Activated CD4-positive, alpha-beta T cell treated with anti-CD3 and anti-CD28 coated beads, Interleukin-2, amount 10 ng/mL, durations not matched to agents 7 days and 5 days (primary cell): ENCODE measurements at places on chromosomes 12 and 14. TPM values are rescaled to one million over a fixed set of nuclear protein-coding genes. Genes with fewer than 3 reads are reported as not detected.

- no peaks in the 10 kb centered on the region for H3K4me1 ChIP-seq
- H3K4me3 ChIP-seq = no peak overlapping the region
- H3K27ac ChIP-seq = no peak overlapping the region
- no peaks in the 10 kb centered on the region for H3K27me3 ChIP-seq
- no peaks in the 10 kb centered on the region for H3K36me3 ChIP-seq
Observed at GRCh38 chr14:38238332-38238731, 17.6 kb downstream of the CLEC14A start.

DNA sequence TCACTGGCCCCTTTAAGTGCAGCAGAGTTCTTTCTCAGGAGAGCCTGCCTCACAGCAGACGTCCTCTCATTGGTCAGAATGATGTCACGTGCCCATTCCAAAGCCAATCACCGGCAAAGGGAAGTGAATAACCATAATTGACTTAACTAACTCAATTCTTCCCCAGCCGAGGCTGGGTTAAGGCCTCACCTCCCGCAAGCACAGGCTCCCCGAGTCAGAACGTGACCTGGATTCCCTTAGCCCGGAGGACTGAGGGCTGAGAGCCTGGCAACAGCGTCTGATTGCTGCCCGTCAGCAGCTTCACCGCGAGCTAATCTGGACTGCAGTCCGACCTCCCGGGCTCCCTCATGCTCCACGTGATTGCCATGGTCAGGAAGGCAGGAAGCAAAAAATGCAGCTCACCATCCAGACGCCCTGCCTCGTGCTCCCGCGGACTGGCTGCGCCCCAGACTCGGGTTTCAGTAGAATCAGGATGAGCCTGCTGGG is 92.1 kb upstream of the FZD10 start:
- H3K27me3 ChIP-seq = no peaks in the 10 kb centered on the region
- H3K4me3 ChIP-seq = no peak overlapping the region
- DNase-seq = no peak
- H3K4me1 ChIP-seq = no peaks in the 10 kb centered on the region

DNA sequence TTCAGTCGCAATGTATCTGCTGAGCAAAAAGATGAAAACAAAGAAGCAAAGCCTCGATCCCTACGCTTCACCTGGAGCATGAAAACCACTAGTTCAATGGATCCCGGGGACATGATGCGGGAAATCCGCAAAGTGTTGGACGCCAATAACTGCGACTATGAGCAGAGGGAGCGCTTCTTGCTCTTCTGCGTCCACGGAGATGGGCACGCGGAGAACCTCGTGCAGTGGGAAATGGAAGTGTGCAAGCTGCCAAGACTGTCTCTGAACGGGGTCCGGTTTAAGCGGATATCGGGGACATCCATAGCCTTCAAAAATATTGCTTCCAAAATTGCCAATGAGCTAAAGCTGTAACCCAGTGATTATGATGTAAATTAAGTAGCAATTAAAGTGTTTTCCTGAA is 19.8 kb downstream of the CKB start:
- no peak overlapping the region for H3K27ac ChIP-seq
- peaks cover 7% of the 10 kb centered on the region for H3K4me1 ChIP-seq
- no peaks in the 10 kb centered on the region for H3K27me3 ChIP-seq
- H3K36me3 ChIP-seq = peaks cover 41% of the 10 kb centered on the region

- no peaks in the 10 kb centered on the region for H3K36me3 ChIP-seq
- H3K27me3 ChIP-seq = peaks cover 14% of the 10 kb centered on the region
- DNase-seq = no peak
- H3K27ac ChIP-seq = no peak overlapping the region
- H3K4me1 ChIP-seq = peaks cover 8% of the 10 kb centered on the region
Observed at GRCh38 chr12:51529651-51529970, 61.4 kb upstream of the SCN8A start.

GRCh38 chr12:1634590-1635191 is 5.7 kb downstream of the WNT5B start:
- no peak overlapping the region for H3K4me3 ChIP-seq
- H3K27ac ChIP-seq = no peak overlapping the region
- peak; percentile 67 for DNase-seq
- peaks cover 10% of the 10 kb centered on the region for H3K4me1 ChIP-seq

REM2 gene
- total RNA-seq = 0.52 TPM

NUAK1 gene
- total RNA-seq = not detected

- H3K4me3 ChIP-seq = no peak overlapping the region
- DNase-seq = no peak
Observed at GRCh38 chr14:67763158-67763822, 53.1 kb downstream of the ZFYVE26 start.

GRCh38 chr12:11729008-11729407 is 79.5 kb downstream of the ETV6 start:
- DNase-seq = no peak
- H3K27ac ChIP-seq = peak overlapping the region; percentile 15
- H3K4me3 ChIP-seq = no peak overlapping the region
- peaks cover 21% of the 10 kb centered on the region for H3K36me3 ChIP-seq
- H3K4me1 ChIP-seq = peaks cover 76% of the 10 kb centered on the region
- H3K27me3 ChIP-seq = no peaks in the 10 kb centered on the region

TC2N gene
- total RNA-seq = 216 TPM

PMCH gene
- total RNA-seq = not detected

DNA sequence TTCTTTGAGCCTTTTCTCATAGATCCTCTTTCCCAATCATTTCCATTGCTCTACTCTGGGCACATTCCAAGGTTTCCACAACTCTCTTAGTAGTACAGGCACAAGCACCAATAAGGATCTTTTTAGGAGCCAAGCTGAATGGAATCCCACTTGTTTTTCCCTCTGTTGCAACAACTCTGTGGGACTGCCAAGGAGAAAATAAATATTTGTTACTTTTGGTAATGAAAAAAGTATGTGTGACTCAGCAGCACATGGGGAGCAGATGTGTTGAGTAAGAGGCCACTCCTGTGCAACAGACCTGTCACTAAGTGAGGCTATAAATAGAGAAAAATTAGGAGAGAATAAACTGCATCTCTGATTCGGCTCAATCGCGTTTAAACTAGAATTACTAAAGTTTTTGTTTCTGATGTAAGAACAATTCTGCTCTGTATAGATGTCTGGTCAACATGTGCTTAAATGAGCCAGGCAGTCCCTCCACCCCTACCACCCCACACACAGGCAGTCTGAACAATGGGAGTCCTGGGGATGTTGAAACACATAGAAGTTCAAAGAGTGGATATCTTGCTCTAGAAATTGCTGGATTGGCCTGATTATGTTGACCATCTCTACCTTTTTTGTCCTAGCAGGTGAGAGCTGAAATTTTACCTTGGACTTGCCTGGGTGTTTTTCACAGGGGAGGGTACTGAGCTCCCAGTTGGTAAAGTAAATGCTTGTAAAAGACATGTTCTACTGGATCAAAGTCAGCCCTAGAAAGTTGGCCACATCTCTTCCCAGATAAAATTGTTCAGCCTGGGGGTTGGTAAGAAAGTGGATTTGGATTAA is 244.3 kb upstream of the NOVA1 start:
- H3K4me1 ChIP-seq = no peaks in the 10 kb centered on the region
- no peak for DNase-seq
- no peaks in the 10 kb centered on the region for H3K36me3 ChIP-seq
- no peaks in the 10 kb centered on the region for H3K27me3 ChIP-seq
- H3K4me3 ChIP-seq = no peak overlapping the region

- H3K36me3 ChIP-seq = no peaks in the 10 kb centered on the region
- H3K4me1 ChIP-seq = no peaks in the 10 kb centered on the region
- no peak for DNase-seq
- H3K27me3 ChIP-seq = no peaks in the 10 kb centered on the region
- H3K27ac ChIP-seq = no peak overlapping the region
- no peak overlapping the region for H3K4me3 ChIP-seq
Observed at GRCh38 chr14:27995691-27996090, 770.9 kb upstream of the FOXG1 start.

GPR162 gene
- 0.25 TPM for total RNA-seq
